CD4-positive, alpha-beta T cell treated with Interleukin-6 for 4 hours (primary cell): ENCODE measurements at places on chromosomes 2 and 18.

DNA sequence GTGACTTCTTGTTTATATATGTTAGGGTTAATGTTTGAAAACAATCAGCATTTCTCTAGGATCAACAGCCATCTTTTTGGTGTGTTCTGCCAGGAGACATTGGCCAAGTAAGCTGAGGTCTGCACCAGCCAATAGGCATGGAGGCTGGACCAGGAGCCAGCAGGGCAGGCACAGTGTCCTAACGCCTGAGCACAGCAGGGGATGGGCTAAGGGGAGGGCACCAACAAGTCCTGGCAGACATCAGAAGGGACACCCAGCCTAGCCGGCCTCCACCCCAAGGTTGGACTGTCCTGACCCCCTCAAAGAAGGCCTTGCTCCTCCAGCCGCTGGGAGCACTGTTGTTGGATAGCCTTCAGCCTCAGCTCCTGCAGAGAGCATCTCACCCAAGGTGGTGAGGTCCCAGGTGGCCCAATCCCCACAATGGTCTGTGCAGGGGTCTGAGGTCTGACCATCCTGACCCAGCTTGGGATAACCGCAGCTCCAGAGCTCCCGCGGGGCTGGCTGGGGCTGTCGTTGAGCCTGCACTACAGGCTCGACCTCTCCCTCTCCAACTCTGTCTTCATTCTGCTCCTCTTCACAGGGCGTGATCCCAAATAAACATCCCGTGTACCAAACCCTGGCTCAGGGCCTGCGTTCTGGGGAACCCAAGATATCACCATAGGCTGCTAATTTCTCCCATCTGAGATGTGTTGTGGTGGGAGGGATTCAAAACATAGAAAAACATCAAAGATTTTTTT lies 8.1 kb downstream of the TEX44 start:
- no peak for DNase-seq

- DNase-seq = no peak
Observed at GRCh38 chr2:16186661-16187481, 246.5 kb downstream of the MYCN start.

GRCh38 chr18:27270508-27270907 lies 85.4 kb upstream of the CHST9 start:
- DNase-seq = no peak

DNA sequence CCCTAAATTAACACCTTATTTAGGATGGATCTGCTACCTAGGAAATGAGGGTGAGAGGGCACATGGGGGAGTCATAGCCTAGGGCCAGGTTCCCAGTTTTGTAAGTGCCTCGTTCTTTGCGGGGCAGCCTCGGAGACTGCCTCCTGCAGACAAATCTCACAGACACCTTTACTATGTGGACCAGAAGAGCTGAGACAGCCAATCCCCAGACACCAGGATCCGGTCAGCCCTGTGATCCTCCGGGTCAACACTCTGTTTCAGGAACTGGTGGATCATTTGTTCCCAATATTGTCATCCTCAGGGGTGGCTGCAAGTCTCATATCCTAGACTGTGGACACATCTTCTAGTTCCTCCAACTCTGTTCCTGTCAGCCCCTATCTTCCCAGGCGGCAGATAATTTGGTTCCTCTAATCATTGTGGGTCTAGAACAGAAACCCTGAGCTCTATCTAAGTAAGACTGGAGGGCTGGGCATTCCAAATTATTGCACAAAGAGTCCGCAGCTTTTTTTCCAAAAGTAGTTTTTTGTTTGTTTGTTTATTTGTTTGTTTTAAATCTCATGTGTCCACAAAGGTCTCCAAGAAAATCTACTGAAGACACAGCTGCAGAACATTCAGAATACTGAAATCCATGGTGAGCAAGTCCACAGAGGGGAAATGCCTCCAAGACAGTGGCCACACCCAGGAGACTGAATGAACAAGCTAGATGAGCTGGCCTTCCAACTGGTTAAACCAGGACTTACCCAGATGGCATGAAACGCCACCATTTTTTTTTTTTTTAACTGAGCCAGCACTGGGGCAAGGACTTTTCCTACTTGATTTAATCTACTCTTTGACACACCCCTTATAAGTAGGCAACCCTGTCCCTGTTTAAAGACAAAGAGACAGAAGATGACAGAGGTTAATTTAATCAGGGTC lies 6.2 kb upstream of the GDF7 start:
- no peak for DNase-seq

DNA sequence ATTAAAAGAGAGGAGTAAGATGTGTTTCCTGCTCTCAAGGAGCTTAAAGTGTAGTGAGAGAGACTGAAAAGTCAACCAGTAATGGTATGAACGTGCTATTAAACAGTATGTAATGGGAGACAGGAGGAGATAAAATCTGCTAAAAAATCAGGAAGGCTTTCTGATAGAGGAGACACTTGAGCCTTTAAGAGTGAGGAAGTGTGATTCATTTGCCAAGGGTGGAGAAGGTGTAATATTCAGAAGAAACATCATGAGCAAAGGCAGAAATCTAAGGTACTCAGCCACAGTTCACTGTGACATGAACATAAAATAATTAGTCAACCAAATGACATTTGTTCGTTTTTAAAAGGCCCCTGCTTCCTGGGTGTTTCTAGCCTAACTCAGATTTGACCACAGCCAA lies 137.8 kb upstream of the SKOR2 start:
- DNase-seq = no peak

- DNase-seq = peak; percentile 46
Observed at GRCh38 chr2:153519257-153519875, 40.8 kb upstream of the RPRM start.

DNA sequence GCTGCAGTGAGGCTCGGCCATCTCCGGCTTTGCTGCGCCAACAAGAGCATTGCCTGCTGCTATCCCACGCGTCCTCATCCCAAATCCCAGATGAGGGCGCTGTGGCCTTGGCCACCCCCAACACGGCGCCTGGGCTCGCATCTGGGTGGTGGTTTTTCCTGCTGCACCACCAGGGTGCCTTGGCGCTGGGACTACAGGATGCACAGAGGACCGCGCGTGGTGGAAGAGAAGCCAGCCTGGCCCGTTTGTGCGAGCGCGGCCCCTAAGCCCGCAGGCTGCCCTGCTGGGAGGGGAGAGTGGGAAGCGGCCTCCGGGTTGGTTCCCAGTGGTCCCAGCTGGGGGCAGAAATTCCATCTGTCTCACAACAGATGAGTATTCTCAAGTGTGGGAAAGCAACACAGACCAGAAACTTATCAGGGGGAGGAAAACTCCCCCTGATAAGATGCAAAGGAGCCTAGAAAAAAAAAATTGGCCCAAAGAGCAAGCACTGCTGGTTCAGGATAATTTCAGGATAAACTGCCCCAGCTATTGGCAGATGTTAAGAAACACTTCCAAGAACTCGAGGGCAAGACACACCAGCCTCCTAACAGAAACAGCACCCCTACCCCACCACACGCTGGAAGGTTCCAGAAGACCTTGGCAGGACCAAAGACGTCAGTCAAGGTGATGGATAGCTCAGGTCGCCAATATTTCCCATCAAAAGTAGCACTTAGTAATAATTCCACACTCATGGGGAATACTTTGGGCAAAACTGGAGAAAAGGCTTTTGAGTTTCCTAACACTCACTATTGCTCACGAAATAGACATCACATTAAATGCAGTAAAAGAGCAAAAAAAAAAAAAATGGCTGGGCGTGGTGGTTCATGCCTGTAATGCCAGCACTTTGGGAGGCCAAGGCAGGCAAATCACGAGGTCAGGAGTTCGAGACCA lies 152.1 kb downstream of the PXDN start:
- DNase-seq = no peak

DNA sequence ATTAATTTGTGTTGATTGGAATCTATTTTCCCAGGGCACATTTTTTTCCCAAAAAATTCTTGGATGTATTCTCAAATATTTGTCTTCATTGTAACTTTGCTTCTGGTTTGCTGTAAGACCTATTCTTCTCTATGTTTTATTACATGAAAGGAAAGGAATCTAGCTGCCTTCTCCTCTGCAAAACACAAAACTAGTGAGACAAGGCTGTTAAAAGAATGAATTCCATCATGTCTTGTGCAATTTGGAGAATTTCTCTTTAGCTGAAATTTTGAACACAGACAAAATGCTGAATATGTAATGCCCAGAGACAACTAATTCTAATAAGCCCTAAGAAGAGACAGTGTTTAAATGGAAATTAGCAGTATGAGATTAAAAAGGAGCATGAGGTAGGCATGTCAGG lies 275.9 kb downstream of the CDH20 start:
- DNase-seq = no peak

- DNase-seq = no peak
Observed at GRCh38 chr2:9360701-9361100, 62.6 kb downstream of the ITGB1BP1 start.

DNA sequence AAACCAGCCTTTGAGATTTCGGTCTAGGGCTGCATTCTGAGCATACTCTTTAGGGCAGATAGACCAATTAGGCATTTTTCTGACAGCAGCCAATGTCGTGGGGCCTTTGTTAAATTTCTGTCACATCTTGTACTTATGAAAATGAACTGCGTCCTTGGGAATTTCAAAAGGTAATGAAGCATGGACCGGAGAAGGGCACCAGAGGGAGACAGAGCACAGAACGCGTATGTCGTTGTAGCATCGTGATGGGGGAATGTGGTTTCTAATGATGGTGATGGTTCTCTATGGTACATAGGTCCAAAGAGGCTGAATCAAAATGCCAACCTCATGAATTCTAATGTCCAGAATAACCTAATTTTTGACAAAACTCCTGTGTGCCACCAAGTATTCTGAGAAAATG lies 483.9 kb upstream of the CRIM1 start:
- DNase-seq = no peak

DNA sequence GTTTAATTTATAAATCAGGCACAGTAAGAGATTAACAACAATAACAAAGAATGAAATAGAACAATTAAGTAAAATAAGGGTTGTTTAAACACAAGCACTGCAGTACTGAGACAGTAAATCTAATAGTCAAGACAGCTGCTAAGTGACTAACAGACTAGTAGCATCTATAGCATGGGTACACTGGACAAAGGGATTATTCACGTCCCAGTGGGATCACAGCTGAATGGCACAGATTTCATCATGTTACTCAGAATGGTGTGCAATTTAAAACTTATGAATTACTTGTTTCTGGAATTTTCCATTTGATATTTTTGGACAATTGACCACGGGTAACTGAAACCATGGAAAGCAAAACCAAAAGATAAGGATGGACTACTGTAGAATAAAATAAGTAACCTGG lies 161.9 kb upstream of the DAPL1 start:
- no peak for DNase-seq

DNA sequence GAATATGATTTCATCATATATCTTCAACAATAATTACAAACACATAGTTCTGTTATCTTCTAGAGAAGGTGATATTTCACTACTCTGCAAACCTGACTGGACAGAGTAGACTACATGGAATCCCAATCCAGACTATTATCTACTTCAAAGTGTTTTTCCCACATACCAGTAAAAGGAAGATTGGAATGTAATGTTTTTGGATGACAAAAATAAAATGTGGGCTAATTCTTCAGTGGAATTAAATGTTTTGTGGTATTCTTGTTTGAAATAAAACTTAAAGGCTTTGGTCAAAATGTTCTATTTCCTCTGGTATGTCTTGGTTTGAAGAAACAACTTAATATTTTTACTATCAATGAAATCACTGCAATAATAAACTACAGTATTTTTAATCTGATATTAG lies 22.1 kb downstream of the COL5A2 start:
- no peak for DNase-seq

DNA sequence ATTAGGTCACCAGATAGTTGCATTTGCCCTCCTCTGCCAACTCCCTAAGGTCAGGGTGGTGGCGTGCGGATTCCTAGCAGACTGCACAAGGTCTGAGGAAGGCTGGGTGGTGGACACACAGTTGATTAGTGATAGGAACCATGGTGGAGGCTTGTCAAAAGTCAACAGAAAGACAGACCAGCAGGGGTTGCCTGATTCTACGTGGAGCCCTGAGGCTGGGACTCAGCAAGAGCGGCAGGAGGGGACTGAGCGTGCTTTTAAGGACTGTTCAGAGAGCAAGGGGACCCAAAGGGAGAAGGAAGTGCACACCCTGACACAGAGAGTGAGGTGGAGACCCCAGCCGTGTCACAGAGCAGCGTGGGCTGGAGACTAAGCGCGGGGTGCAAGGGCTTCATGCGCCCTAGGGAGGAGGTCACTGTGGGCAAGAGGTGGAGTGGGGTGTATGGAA lies 513.2 kb downstream of the RNF144A start:
- DNase-seq = peak; percentile 31

- DNase-seq = no peak
Observed at GRCh38 chr2:217250013-217250524, 390.2 kb upstream of the TNP1 start.

DNA sequence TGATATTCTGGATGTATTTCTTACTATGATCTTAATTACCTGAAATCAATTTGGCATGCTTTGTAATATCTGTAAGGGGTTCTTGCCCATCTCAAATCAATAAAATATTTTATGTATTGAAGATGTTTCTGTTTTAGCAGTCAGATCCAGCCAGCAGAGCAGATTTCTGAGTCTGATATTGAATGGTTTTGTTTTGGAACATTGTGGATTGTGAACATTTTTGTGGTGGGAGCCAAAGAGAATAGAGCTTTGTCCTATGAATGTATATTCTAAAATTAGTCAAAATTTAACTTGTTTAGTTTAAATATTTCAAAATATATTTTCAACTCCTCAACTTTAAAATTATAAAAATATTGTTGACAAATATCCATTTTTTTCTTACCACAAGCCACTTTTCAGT lies 197.0 kb downstream of the UBE2E3 start:
- no peak for DNase-seq

GRCh38 chr18:54671291-54671881 lies 80.3 kb downstream of the DYNAP start:
- no peak for DNase-seq

- DNase-seq = no peak
Observed at GRCh38 chr18:62389761-62390481, 64.8 kb downstream of the TNFRSF11A start.

- DNase-seq = no peak
Observed at GRCh38 chr2:197296835-197297234, 13.7 kb downstream of the ANKRD44 start.

GRCh38 chr18:76323891-76324290 lies 171.2 kb downstream of the ZNF516 start:
- no peak for DNase-seq

GRCh38 chr2:27191070-27191829 lies 20.6 kb upstream of the ATRAID start:
- peak; percentile 49 for DNase-seq

GRCh38 chr18:8703092-8703709 lies 2.2 kb upstream of the MTCL1 start:
- no peak for DNase-seq

DNA sequence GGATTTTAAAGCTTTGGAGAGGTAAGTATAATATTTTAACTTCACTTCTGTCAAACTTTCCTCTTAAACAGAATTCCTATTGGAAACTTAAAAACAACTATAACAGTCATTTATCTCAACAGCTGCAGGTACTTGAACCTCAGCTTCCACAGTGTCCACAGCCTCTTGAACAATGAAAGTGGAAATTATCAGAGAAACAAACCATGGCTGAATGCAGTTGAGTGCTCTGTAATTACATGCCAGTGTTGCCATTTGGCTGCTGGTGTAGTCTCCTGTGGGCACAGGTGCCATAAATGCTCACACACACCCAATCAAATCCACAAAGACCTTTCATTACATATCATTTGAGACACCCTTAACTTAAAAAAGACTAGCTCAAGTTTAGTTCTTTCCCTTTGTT lies 125.1 kb downstream of the CPS1 start:
- no peak for DNase-seq

- no peak for DNase-seq
Observed at GRCh38 chr2:100126897-100127401, 15.4 kb downstream of the AFF3 start.

- DNase-seq = no peak
Observed at GRCh38 chr2:208830203-208830602, 423.6 kb downstream of the PTH2R start.
